AG09309 (cell line): ENCODE measurements at places on chromosomes 11 and 22.

DNA sequence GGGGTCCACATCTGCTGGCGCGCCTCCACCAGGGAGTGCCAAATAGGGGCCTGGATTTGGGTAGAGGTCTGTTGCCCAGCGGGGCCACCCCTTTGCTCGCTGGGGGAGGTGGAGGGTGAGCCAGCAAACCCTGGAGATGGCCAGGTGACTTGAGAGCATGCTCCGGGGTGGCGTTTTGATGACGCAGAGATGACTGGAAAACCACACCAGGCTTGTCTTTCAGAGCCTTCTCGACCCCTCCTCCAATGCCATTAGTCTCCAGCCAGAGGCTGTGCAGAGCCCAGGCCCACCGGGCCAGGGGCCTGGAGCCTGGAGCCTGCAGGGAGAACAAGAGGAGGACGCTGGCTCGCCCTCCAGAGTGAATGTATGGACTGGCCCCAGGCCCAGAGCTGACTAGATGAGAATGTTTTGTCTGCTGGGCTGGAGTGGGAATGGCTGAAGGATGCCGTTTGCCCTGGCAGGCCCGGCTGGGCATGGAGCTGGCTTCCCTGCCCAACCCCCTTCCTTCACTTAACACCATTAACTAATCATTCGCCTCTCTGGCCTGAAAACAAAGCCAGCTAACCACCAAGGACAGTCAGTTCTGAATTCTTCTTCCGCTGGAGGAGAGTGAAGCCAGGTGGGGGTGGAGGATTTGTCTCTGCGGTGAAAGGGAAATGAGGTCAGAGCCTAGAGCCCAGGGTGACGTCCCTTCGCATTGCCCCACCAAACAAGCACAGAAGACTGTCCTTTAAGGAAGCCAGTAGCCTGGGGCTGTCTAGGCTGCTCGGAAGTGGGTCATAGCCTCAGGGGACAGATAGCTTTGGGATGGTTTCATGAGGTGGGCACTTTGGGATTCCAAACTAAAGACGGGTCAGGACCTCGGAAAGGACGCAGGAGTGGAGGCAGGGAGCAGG, 1.6 kb upstream of the MCAM start:
- no peak for DNase-seq

DNA sequence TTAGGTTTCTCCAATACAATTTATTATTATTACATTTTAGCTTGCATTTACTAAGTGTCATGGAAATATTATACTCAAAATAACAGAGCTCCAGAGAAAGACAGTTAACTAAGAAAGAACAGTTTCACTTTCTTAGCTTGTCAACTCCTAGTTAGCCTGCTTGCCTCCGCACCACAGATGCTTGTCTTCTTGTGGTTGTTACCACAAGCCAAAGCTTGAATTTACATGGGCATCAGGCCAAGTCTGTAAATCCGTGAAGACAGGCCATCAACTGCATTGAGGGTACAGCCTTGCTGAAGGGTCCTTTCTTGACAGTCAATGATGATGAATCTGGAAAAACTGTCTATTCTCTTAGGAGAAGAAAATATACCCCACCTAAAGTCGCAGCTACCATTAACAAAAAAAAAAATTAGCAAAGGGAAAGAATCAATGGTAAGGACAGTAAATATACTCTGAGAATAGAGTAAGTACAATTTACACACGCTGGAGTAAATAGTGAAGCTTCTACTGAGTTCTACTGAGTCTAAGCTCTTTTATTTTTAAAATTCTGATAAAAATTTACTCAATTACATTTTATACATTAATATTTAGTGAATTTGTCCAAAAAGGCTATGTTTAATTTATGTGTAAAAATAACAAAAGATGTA, 15.6 kb upstream of the DENND5A start:
- no peak for DNase-seq

DNA sequence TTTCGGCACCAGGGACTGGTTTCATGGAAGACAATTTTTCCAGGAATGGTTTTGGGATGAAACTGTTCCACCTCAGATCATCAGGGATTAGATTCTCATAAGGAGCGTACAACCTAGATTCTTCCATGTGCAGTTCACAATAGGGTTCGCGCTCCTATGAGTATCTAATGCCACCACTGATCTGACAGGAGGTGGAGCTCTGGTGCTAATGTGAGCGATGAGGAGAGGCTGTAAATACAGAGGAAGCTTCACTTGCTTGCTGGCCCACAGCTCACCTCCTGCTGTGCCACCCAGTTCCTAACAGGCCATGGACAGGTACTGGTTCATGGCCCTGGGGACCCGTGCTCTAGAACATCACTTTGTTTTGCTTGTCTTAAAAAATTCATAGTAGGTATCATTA, 41.8 kb upstream of the AMPD3 start:
- DNase-seq, result no peak

- no peak for DNase-seq
Measured at GRCh38 chr11:99814021-99814420, 793.3 kb downstream of the CNTN5 start.

GRCh38 chr11:72226701-72227100, 2.1 kb downstream of the INPPL1 start:
- DNase-seq, result no peak

- DNase-seq, result no peak
Measured at GRCh38 chr22:46697811-46698515, 40.1 kb downstream of the CERK start.

DNA sequence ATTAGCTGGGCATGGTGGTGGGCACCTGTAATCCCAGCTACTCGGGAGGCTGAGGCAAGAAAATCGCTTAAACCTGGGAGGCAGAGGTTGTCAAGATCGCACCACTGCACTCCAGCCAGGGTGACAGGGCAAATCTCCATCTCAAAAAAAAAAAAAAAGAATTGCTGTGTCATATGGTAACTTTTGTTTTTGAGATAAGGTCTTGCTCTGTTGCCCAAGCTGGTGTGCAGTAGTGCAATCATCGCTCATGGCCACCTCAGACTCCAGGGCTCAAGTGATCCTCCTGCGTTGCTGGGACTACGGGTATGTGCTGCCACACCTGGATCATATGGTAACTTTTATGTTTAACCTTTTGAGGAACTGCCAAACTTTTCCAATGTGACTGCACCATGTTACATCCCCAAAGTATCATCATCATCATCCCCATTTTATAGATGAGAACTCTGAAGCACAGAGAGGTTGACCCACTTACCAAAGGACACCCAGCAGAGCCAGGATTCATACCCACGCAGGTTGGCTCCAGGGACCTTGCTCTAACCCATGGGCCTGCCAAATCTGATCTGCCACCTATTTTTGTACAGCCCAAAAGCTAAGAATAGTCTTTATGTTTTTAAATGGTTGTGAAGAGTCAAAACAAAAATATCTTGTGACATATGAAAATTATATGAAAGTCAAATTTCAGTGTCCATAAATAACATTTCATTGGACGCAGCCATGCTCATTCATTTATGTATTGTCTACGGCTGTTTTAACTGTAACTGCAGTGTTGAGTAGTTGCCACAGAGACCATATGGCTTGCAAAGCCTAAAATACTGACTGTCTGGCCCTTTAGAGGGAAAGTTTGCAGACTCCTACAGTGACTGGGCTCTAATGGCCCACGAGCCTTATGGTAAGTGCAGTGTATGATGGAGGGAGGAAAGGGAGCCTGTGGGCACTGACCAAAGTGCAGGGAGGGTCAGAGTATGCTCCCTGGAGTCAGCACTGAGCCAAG, 45.3 kb downstream of the GDPD5 start:
- DNase-seq, result no peak

DNA sequence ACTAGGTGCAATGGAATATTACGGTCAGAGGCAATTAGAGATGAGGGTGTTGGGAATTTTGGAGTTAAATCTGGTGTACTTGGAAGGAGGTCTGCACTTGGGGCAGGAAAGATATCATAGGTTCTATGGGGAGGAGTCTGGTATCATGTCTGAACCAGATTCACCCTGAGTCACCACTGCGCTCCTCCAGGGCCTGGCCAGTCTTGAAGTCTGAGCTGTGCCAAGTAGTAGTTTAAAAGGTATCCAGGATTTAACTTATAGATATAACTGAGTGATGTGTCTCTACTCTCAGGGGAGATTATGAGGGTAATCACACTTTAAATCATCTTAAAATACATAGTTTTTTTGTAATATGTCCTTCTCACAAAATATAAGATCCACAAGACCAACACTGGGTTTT, 6.6 kb downstream of the CNGA4 start:
- no peak for DNase-seq

GRCh38 chr22:27107824-27108223, 450.4 kb downstream of the MIAT start:
- peak; percentile 79 for DNase-seq

DNA sequence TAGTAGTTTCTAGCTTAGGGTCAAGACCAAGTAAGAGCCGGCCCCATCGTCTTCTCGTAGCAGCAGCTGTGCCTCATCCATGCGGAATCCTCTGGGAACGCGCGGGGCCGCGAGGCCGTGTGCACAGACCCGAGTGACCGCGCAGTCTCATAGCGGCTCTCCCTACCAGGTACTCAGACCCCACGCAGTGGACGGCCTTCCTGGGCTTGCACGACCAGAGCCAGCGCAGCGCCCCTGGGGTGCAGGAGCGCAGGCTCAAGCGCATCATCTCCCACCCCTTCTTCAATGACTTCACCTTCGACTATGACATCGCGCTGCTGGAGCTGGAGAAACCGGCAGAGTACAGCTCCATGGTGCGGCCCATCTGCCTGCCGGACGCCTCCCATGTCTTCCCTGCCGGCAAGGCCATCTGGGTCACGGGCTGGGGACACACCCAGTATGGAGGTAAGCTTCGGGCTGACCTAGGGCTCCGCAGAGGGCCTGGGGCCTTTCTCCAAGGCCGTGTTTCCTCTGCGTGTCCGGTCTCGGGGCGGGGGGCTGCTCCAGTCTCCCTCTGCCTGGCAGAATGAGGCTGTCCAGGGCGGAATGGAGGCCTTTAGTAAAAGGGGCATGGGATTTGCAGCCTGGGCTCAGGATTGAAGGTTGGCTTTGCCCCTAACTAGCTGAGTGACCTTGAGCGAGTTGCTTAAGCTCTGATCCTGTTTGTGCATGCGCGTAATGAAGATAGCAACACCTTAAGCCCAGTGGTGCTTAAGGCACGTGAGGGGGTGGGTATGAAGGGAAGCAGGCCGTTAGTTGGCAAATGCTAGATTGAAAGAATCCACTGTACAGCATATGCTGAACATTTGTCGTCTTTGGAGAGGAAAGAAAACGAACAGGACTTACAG, 48.9 kb downstream of the ST14 start:
- DNase-seq, result no peak

- DNase-seq, result no peak
Measured at GRCh38 chr11:84790849-84791427, 836.2 kb downstream of the DLG2 start.

DNA sequence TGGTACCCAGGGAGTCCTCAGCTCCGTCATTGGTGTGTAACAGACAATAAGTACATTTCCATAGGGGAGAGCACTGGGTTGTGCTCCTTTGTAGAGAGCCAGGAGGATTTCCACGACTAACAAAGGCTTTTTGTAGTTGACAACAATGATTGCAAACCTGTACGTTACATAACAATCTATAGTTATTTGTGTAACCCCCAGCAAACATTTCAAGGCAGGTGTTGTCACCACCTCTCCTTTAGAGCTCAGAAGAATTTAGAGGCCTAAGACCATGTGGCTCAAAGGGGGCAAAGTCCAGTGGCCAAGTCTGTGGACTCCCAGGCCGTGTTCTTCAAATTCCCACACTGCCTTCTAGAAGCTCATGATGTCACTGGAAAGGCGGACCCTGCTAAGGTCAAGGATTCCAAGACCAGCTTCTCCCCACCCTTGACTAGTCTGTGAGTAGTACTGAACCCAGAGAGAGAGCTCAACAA, 15.8 kb downstream of the RPL27A start:
- DNase-seq, result no peak

DNA sequence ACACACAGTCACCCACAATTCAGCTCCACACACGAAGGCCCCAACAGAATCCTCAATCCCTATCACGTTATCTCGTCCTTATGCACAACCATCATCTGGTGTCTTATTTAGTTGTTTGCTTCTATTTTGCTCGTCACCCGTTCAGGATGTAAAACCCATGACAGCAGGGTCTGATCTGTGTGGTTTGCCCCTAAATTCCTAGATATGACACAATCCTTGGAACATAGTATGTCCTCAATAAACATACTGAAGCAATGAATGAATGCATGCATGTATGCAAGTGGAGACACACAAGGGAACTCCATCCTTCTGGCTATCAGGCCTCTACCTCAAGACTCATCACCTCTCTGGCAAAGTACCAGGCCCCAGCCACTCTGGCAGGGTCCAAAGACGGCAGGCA, 20.2 kb downstream of the STARD10 start:
- no peak for DNase-seq

GRCh38 chr22:41094041-41094593, 1.7 kb downstream of the EP300 start:
- DNase-seq, result no peak

- no peak for DNase-seq
Measured at GRCh38 chr22:44023404-44024287, 456 bp upstream of the PARVB start.

- no peak for DNase-seq
Measured at GRCh38 chr22:44190381-44190976, 9.8 kb downstream of the PARVG start.

DNA sequence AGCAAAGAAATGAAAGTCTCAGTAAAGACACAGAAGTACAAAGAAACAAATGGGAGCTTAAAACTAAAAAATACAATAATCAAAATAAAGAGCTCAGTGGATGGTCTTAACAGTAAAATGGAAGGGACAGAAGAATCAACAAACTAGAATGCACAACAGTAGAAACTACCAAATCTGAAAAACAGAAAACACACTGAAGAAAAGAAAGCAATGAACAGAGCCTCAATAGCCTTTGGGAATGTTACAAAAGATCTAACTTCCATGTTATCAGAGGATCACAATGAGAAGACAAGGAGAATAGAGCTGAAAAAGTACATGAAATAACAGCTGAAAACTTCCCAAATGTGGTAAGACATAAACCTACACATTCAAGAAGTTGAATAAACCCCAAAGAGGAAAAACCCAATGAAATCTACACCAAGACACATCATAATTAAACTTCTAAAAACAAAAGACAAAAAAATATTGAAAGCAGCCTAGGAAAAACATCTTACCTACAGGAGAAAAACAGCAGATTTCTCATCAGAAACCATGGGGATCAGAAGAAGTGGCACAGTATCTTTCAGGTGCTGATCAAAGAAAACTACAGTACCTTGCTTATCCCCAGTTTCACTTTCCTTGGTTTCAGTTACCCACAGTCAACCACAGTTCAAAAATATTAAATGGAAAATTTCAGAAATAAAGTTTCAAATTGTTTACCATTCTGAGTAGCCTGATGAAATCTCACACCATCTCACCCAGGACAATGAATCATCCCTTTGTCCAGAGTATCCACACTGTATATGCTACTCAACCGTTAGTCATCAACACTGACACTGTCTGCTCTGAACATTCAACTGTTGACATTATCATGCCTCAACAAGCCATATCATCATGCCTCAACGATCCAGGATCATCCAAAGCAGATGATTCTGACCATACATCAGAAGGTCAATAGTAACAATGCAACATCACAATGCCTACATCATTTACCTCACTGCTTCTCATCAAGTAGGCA, 22.2 kb downstream of the RRAS2 start:
- DNase-seq, result peak; percentile 63

- no peak for DNase-seq
Measured at GRCh38 chr11:126102436-126102981, 39.8 kb upstream of the CDON start.

- peak; percentile 88 for DNase-seq
Measured at GRCh38 chr11:12287009-12287373, 90.4 kb upstream of the PARVA start.
